ENCODE measurements at places on chromosomes 2 and 18.

- DNase-seq, result no peak
Measured at GRCh38 chr2:136376798-136377211, 258.9 kb upstream of the CXCR4 start.

- no peak for DNase-seq
Measured at GRCh38 chr2:109188898-109189297, 59.9 kb downstream of the SH3RF3 start.

- DNase-seq, result no peak
Measured at GRCh38 chr18:58682429-58683069, 11.3 kb downstream of the MALT1 start.

- no peak for DNase-seq
Measured at GRCh38 chr2:33241581-33241980, 234.9 kb upstream of the RASGRP3 start.

DNA sequence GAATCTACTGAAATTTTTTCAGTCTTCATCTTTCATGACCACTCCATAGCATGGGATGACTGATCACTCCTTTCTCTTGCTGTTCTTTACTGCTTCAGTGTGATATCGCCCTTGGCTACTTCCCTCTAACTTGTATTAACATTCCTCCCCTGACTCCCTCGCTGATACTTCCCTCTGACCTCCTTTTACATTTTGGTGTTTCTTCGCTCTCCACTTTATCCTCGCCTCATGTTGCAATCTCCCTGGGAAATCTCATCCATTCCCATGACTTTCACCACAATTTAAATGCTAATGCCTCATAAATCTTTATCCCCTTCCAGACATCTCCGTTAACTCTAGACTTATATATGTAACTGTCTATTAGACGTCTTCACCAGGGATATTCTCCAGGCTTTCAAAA is 167.3 kb downstream of the IKZF2 start:
- no peak for DNase-seq

DNA sequence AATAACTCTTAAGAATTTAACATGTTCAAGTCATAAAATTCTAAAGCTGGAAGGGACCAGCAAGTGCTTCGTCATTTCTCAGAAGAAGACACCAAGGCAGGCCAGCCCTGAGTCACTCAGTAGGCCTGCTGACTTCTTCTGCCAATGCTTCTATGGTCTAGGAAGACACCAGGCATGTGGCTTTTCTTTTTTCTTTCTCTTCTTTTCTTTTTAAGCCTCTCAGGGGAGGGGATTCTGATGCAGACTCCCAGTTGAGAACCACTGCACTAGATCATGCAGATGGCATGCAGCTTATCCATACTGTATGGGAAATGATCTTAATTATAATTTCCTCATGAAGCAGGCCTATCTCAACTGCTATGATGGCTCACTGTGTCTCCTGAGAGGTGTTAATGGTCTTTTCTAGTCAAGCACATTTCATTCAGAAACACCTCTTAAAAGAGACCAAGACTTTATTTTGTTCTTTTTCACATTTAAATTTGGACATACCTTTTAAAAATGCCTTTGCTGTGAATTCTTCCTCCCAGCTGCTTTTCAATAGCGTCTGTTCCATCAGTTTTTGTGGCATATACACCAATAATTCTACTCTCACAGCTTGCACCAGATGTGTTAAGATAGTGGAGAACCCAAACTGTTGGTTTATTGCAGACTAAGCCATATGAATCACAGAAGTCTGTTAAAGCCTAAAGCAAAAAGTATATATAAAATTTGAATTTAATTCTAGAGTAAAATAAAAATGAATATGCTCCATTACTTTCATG is 11.3 kb downstream of the KCTD18 start:
- DNase-seq, result no peak

DNA sequence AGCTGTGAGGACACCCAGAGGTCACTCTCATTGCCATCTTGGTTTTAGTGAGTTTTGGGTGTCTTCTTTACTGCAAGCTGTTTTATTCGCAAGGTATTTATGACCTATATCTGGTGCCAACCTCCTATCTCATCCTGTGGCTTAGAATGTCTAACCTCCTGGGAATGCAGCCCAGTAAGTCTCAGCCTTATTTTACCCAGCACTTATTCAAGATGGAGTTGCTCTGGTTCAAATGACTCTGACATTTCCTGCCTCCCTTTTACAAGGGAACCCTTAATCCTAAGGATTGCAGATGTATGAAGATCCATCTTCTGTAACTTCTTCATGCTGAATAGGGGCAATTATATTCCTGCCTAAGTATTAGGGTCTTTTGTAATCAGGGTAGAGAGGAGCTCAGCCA is 708.0 kb downstream of the TMEM182 start:
- DNase-seq, result no peak

- DNase-seq, result no peak
Measured at GRCh38 chr2:1744446-1745170, at the start of gene PXDN. Gene PXDN (minus strand): TSS chr2:1744515. CDS start chr2:1744455, 60 bp downstream.

DNA sequence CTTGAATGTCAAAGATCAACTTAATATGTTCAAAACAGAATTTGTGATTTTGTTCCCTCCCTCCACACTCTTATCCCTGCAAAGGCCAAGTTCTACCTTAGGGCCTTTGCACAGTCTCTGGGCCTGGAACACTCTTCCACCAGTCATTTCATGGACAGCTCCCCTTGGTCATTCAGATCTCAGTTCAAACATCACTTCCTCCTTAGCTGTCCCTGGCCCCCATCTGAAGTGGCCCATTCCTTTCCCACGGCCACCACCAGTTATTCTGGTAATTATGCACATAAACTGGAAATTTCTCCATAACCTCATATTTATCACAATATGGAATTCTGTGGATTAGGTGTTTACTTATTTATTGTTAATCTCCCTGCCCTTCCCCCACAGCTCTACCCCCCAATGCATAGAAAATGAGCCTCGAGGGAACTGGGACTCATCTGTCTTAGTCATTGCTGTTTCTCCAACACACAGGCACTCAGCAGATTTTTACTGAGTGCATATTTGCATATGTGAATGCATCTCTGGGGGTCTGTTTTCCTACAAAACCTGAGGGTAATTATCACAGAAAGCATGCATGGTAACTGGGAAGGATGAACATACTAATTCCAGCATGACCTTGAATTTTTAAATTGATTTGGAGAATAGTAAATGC is 35.5 kb upstream of the SPTBN1 start:
- no peak for DNase-seq

DNA sequence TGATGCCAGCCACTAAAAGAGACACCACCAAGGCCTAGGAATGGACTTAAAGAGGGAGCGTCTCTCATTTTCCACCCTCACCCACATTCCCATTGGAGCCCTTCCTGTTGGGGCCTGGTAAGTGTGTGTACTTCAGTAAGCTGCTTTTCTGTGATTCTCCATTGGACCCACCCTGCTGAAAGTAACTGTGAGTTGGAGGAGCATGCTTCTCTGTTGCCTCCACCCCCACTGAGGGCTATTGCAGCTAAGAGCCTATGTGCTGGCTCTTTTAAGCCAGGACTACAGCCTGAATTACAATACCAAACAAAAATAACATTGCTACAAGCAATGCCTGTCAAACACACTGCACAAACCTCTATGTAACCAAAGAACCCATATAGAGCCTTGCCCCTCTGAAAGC is 81.1 kb downstream of the TRABD2A start:
- no peak for DNase-seq

- DNase-seq, result no peak
Measured at GRCh38 chr2:68857855-68858456, 13.2 kb downstream of the BMP10 start.

DNA sequence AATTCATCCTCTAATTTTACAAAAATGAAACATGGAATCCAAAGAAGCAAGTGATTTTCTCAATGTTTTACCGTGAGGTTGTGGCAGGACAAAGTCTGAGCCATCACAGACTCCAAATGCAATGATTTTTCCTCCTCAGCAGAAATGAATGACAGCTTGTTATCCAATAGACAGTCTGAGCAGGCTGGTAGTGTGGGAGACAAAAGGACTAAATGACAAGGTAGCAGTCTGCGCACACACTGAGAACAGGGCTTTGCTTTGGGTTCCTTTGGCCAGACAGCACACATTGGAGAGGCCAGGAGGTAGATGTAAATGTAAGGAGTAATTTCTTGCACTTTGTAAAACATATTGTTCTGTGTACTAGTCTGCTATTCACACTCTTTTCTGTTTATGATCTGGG is 50.3 kb upstream of the RGPD4 start:
- no peak for DNase-seq

GRCh38 chr18:44123743-44124142 is 556.9 kb upstream of the SETBP1 start:
- DNase-seq, result no peak

GRCh38 chr2:63538390-63538789 is 49.9 kb downstream of the WDPCP start:
- no peak for DNase-seq

GRCh38 chr2:28434600-28434989 is 41.9 kb downstream of the FOSL2 start:
- DNase-seq, result no peak

DNA sequence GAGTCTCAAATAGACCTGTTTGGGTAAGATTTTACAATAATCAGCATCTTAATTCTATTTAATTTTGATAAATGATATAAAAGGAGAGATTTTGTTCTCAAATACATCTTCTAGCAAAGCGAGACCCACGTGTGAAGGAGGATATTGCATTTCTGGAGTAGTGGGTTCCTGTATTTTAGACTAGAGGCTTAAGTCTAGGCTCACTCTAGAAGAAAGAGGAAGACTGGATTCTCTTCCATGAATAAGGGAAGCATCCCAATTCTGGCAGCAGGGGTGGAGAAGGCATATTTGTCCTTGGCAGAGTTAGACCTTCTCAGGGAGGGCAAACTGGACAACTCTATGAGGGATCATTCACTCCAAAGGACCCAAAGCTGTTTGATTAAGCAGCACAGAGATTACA is 11.3 kb upstream of the FAM228A start:
- no peak for DNase-seq

GRCh38 chr18:41917181-41917580 is 37.9 kb upstream of the PIK3C3 start:
- no peak for DNase-seq

DNA sequence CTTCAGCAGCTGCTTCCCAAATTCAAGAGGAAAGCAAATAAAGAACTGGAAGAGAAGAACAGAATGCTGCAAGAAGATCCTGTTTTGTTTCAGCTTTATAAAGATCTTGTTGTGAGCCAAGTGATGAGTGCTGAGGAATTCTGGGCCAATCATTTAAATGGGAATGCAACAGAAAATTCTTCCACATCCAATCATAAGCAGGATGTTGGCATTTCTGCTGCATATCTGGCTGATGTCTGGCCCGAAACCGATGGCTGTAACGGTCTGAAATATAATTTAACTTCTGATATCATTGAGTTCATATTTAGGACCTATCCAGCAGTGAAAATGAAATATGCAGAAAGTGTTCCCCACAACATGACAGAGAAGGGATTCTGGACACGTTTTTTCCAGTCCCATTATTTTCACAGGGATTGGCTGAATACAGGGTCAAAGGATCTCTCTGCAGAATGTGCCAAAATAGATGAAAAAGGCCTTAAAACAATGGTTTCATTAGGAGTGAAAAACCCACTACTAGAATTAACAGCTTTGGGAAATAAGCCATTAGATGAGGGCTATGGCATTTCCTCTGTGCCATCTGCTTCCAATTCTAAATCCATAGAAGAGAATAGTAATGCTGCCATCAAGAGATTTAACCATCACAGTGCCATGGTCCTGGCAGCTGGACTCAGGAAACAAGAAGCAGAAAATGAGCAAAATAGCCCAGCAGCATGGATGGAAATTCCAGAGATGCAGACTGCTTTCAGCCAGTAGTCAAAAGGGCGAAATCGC is 175.6 kb downstream of the MC4R start:
- DNase-seq, result no peak

GRCh38 chr2:28406-28975 is 17.8 kb downstream of the FAM110C start:
- DNase-seq, result no peak

DNA sequence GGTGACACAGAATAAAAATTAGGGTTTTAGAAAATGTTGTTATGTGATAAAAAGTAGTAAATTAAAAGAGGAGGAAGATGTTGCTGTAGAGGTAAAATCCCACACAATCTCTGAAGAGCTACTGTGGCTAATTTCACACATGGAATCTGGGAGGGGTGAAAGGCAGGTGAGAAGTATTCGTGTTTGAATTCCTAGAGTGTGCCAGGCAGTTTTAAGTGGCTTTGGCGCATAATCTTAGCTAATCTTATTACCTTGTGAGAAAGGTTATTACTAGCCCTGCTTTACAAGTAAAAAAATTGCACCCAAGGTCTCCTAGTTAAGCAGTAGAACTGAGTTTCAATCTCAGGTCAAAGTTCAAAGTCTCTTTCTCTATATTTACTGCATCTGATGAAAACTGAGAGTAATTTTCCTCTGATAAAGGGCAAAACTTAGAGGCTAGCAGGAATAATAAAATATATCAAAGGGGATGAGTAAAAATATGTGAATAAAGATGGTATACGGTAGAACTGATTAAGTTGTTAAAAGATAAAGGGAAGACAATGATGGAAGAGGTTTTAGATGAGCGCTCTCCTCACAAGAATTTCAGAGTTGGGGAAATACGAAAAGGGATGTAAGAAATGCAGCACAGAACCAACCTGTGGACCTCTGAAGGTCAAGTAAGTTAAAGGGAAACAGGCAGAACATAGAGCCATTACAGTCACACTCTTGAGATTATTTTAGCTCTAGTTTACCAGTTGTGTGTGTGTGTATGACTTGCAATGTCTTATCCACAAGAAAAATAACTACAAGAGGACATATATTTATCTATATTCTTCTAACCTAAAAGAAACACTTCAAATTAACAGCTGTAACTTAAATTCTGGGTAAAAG is 34.8 kb downstream of the GAREM1 start:
- DNase-seq, result no peak

GRCh38 chr18:74604774-74605173 is 7.1 kb downstream of the ZNF407 start:
- no peak for DNase-seq

All from stimulated activated CD4-positive, alpha-beta T cell treated with anti-CD3 and anti-CD28 coated beads, TNF-alpha, amount 100 ng/mL, for 24 hours (primary cell).